ENCODE measurements at places on chromosomes 11 and 22.

GRCh38 chr22:30337461-30337778, 10.7 kb upstream of the TBC1D10A start:
- no peak for DNase-seq

DNA sequence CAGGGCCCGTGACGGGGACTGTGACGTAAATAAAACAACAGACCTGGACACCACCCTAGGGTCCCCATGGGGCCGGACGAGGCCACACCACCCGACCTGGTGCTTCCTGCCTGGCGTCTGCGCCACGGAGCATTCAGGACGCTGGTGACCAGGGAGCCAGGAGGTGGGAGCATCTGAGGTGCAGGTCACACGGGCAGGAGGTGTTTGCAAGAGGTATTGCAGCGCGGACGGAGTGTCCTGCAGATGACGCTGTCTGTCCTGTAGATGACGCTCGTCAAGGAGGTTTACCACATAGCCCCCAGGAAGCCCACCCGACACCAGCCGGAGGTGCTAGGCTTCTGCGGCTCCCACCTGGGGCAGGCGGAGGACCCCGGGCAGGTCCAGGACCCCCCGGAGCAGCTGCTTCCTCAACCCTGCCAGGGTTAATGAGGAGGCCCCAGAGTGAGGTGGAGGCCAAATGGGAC, 986 bp upstream of the MUC5B start:
- no peak for DNase-seq

DNA sequence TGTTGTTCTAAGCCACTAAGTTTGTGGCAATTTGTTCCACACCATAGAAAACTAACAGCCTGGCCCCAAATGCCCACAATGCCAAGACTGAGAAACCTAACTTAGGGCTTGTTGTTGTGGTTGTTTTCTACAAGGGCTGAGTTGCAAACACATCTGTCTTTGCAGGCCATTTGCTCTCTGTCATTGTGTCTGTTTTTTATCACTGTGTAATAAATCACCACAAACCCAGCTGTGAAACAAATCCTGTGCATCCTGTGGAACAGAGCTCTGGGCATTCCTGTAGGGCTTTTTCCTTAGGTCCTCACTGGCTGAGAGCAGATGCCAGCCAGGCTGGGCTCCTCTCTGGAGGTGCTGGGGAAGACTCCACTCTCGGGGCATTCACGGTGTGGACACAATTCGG, 15.7 kb upstream of the SYT8 start:
- no peak for DNase-seq

GRCh38 chr11:124976531-124976930, 22.5 kb downstream of the CCDC15 start:
- no peak for DNase-seq

DNA sequence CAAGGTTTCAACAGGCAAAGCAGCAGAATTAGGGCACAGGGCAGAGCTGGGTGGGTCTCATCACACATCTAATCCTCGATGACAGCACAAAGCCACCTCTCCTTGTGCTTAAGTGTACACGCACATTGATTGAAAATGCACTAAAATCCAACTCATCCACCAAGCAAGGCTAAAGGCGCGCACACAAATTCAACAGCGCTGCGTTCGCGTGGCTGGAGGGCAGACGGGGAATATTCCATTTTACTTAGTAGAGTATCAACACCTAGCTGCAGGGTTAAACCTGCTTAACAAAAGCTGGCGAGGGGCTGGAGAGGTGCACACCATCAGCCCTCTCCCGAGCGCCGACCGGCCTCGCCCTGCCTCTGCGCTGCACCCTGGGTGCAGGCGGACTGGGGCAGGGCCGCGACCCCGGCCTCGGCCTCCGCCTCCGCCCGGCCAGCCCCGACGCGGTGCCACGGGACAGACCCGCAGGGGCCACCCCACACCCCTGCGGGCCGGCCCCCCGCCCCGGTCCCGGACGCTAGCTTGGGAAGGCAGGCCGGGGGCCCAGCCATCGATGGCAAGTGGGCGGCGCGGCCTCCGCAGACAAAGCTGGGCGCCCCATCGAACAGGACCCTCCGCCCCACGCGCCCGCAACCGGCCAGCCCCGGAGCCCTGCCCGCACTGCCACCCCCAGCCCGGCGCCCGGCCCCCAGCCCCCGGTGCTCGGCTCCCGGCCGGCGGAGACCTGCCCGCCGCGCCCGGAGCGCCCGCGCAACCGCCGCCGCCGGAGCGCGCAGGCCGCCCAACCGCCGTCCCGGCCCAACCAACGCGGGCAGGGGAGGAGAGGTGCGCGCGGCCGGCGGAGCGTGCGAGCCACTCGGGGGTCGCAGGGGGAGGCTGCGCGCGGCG, 929 bp downstream of the PRDM10 start:
- DNase-seq: peak; percentile 5

GRCh38 chr11:62433904-62434276, 15.1 kb downstream of the SCGB1A1 start:
- DNase-seq: no peak

- peak; percentile 53 for DNase-seq
Observed at GRCh38 chr22:46737976-46738646, at the start of gene CERK. Gene CERK (minus strand): TSS chr22:46738252. CDS start chr22:46738148, 104 bp downstream.

DNA sequence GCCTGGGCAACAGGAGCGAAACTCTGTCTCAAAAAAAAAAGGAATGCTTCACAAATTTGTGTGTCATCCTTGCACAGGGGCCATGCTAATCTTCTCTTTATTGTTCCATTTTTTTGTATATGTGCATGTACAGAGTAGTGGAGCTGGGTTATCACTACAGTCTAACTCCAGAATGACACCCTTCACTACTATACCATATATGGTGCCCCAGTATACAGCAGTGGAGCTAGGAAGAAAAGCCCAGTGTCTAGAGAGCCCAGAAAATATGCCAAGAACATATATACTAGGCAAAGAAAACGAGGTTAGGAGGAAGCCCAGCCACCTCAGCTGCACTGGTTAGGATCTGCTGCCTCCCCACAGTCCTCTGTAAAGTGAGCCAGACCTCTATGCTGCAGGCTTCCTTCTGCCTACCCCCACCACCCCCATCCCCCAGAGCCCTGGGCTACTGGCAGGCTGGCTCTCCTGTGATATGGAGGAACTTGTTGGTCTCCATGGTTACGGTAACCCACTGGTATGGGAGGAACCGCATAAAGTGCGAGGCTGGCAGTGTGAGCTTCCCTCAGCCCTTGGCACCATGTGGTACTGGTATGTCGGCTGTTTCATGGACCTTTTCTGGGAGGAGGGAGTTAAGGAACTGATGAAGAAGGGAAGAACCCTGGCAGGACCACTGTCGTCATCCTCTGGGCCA, 34.3 kb downstream of the RCOR2 start:
- no peak for DNase-seq

DNA sequence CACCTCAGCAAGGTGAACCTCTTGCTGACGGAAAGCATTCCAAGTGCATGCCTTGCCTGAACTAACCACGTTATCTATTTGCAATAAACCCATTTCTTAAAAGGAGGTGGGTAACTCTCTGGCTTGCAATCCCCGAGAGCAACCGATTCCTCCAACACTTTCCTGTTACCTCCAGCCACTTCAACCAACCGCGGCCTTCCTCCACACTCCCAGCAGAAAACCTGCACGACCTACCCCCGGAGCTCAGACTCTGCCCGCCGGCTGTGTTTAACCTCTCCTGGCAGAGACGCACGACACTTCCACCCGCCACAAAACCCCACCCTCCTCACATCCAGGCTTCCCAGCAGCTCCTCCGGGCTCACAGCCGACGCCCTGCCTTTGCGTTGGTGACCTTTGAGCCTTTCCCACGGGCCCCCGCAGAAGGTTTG, 708 bp downstream of the SCO2 start:
- no peak for DNase-seq

DNA sequence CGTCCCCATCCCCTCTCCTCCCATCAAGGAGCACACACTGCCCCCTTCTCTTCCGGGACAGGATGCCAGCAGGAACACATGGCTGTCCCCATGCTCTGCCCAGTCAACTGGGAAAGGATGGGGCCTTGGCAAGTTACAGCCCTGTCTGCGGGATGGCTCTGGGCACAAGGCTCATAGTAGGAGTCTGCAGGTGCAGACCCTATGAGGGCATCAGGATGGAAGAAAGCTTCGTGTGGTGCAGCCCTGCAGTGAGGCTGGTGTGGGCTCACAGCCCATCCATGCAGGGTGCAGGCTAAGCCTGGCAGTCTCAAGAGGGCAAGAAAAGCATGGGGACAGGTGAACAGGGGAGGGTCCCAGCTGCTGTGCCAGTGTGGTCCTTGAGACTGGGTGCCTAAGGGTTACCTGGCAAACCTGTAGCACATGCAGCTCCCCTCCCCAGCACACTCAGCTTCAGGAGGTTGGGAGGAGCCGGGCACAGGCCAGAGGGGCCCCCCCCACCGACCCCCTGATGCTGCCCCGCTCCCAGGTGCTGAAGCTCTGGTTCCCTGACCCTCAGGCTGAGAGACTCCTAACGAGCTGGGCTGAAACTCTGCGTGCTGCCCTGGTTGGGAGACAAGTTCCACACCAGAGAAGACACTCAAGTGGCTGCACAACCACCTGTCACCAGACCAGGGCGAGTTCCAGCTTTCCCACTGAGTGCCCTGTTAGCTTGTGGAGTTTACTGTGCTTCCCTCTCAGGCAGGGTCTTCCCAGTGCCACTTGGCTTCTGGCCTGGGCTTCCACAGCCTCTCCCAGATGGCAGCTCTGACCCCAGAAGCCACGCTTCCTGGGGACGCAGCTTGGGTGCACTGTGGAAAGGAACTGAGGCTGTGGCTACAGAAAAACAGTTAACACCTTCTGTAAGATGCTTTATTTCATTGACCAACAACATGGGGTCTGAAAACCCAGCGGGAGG, 3.3 kb upstream of the SCARF2 start:
- no peak for DNase-seq

GRCh38 chr11:3074912-3075589, 17.8 kb upstream of the CARS1 start:
- no peak for DNase-seq

DNA sequence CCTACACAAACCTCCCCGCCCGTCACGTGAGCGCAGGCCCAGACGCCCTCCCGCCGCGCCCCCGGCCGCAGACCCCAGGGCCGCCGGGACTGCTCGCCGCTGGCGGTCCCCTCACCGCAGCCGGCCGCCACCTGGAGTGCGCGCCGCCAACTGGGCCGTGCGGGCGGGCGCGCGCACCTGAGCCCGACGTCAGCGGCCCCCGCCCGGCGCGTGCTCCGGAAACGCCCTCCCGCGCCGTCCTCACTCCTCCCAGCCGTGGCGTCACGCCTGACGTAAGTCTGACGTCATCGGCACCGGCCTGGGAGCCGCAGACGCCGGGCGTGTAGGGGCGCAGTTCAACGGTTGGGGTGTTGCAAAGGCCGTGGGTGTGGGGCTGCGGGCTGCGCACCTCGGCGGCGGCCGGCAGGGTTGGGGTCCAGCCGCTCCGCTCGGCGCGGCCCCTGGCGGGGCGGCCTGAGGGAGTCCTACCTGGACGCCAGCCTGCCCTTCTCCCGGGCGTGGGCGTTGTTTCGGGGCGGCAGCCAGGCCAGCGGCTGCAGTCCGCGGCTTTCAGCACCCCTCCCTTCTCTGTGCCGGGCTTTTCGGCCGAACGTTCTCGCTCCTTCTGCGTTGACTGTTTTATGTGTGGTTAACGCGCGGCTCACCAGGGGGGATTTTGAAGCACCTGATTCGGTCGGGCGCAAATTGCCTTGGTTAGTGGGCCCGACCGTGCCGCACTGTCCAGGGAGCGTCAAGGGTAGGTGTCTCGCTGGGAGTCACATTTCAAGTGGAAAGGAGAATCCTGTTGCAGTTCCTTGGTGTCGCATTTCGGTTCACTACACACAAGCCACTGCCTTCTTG, at the start of gene JOSD1:
Gene JOSD1 (minus strand): TSS at position 155 of the 840 bp plus-strand sequence. CDS start 956 bp downstream, outside the sequence.
- DNase-seq: peak; percentile 95
